ENCODE measurements at places on chromosomes 11 and 22.

- DNase-seq = no peak
Measured at GRCh38 chr11:20627701-20628100, 28.3 kb downstream of the SLC6A5 start.

GRCh38 chr22:48761546-48761945, 1066.1 kb downstream of the BRD1 start:
- DNase-seq = no peak

DNA sequence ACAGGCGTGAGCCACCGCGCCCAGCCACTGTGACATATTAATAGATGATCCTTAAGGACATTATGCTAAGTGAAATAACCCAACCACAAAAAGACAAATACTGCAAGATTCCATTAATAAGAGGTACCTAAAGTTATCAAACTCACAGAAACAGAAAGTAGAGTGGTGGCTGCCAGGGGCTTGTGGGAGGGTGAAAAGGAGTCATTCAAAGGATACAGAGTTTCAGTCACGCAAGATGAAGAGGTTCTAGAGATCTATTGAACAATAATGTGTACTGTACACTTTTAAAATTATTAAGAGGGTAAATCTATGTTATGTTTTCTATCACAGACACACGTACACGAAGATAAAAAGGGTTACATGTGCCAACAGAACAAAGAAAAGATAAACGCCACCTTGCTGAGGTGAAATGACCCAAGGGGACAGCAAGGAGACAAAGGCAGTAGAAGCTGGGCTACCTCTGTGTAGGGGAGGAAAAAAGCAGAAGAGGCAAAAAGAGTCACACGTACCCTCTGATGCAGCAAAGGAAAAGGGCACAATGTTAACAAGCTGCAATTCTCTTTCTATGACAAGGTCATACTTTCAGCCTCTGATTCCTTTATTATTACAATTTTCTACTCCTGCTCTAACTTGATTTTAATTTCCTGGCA, 65.3 kb downstream of the AMBRA1 start:
- DNase-seq = peak; percentile 47

GRCh38 chr11:117497206-117497951, 169.7 kb downstream of the CEP164 start:
- DNase-seq = no peak
